Thyroid gland (tissue), 4 donors: ENCODE measurements at places on chromosomes 5 and 9. TPM values are rescaled to one million over a fixed set of nuclear protein-coding genes. Genes with fewer than 3 reads are reported as not detected.
A peak's percentile ranks its signal among the peaks of the same experiment; 100 is the strongest.

The S1PR3 gene
- total RNA-seq, result 5.6 TPM

GRCh38 chr9:80892703-80893102, 796.6 kb downstream of the TLE1 start:
- H3K36me3 ChIP-seq, result no peaks in the 10 kb centered on the region
- no peaks in the 10 kb centered on the region for H3K27me3 ChIP-seq
- H3K4me3 ChIP-seq, result no peak overlapping the region
- DNase-seq, result no peak

The STING1 gene
- total RNA-seq, result 31.9 TPM

The CTXN3 gene
- total RNA-seq, result not detected

The NR2F1 gene
- 39.4 TPM for total RNA-seq

DNA sequence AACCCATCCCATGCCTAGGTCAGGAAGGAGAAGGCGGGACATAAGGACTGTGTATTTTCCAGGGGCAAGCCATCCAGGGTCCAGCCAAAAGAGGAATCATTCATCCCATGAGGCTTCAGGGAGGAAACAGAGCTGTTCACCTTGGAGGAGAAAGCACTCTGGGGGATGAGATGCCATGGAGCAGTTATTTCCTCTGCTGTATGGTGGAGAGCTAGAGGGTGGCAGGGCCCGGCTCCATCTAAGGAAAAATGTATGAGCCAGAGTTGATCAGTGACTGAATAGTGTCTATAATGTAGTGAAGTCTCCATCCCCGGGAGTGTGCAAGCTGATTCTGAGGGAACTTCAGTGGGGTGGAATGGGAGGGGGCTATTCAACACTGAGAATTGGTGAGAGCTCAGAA, 8.0 kb downstream of the ENHO start:
- no peak overlapping the region for H3K4me3 ChIP-seq
- H3K36me3 ChIP-seq, result no peaks in the 10 kb centered on the region
- no peaks in the 10 kb centered on the region for H3K4me1 ChIP-seq
- no peak overlapping the region for H3K27ac ChIP-seq

The RFX3 gene
- 10.7 TPM for total RNA-seq

DNA sequence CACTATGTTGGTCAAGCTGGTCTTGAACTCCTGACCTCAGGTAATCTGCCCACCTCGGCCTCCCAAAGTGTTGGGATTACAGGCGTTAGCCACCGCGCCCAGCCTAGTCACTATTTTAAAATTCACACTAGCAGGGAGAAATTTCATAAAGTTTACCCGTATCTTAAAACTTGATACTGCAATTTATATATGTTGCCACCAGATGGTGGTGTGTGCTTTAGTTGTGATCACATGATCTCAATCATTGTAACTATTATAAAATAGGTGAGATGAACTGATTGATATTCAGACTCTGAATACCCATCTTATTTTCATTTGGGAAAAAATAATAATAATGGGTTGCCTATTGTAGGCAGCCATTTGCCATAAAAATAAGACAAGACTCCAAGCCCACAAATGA, 1330.4 kb upstream of the WWC1 start:
- DNase-seq, result no peak
- H3K4me1 ChIP-seq, result no peaks in the 10 kb centered on the region
- no peaks in the 10 kb centered on the region for H3K27me3 ChIP-seq
- H3K36me3 ChIP-seq, result no peaks in the 10 kb centered on the region

DNA sequence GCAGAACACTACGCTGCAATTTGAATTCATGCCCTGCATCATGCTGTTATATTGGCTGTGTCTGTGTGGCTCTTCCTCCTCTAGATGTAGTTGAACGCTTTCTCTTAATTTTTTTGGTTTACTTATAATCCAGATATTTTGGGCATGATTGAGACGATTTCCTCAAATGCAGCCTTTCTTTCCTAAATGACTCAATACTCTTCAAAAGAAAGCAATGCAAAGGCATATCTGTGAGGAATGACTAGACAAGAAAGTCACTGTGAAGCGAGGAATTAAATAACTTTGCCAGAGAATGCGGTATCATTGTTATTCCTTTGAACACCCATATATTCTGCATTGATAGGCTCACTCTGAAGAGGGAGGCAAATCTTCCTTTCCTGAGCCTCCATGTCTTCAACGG, 152.8 kb downstream of the YIPF5 start:
- H3K27me3 ChIP-seq, result no peaks in the 10 kb centered on the region
- H3K4me3 ChIP-seq, result no peak overlapping the region
- no peaks in the 10 kb centered on the region for H3K36me3 ChIP-seq
- H3K4me1 ChIP-seq, result no peaks in the 10 kb centered on the region
- H3K27ac ChIP-seq, result no peak overlapping the region

DNA sequence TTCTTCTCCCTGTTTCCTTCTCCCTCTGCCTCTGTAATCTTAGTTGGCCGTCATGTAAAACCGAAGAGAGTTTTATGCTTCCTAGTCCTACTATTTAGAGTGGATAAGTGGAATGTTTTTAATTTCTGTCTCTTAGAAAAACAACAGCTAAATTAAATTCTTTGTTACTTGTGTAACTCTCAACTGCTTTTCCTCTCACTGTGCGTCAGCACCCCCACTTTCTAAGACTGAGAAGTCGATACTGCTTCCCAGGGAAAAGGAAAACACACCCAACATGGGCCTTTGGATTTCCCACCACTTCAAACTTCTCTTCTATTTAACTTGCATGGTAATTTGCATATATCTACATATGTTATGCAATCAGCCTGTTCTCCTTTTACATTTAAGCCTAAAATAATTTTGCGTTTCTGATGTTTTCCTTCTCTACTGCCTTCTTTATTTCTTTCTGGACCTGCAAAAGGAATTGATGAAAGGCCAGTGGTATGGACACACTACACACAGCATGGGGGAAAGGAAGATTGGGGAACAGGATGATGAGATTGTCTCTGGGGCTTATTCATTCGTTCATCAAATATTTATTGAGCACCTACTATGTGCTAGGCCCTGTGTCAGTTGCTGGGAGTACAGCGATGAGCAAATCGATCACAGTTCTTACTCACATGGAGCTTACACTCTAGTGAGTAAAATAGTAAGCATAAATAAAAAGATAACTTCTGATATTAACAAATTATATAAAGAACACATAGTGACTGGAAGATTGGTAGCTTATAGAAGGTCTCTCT, 52.5 kb upstream of the CTNNA1 start:
- no peak overlapping the region for H3K4me3 ChIP-seq
- no peaks in the 10 kb centered on the region for H3K36me3 ChIP-seq
- H3K27ac ChIP-seq, result no peak overlapping the region
- no peak for DNase-seq
- H3K4me1 ChIP-seq, result no peaks in the 10 kb centered on the region

DNA sequence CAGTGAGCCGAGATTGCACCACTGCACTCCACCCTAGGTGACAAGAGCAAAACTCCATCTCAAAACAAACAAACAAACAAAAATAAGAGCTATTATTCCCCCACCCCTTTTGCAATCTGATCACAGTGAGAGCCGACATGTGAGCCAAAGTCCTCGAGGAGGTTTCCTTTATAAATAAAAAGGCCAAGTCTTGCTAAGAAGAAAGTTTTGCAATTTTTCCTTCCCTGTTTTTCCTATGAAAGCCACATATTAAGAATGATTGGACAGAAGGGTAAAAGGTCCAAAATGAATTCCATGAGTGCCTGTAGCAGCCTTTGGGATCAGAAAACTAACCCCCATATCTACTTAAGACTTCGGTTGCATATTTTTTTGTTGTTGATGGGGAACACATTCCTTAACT, 179.7 kb downstream of the TSSK1B start:
- no peak overlapping the region for H3K27ac ChIP-seq
- H3K27me3 ChIP-seq, result no peaks in the 10 kb centered on the region
- no peak for DNase-seq
- H3K36me3 ChIP-seq, result no peaks in the 10 kb centered on the region
- H3K4me1 ChIP-seq, result peaks cover 11% of the 10 kb centered on the region

The ANKRD31 gene
- total RNA-seq, result 0.11 TPM

GRCh38 chr9:73845539-73845938, 651.6 kb upstream of the RORB start:
- no peaks in the 10 kb centered on the region for H3K4me1 ChIP-seq
- H3K27ac ChIP-seq, result no peak overlapping the region
- no peak for DNase-seq
- H3K36me3 ChIP-seq, result no peaks in the 10 kb centered on the region

- H3K4me3 ChIP-seq, result no peak overlapping the region
- no peak overlapping the region for H3K27ac ChIP-seq
- DNase-seq, result no peak
- H3K36me3 ChIP-seq, result no peaks in the 10 kb centered on the region
- no peaks in the 10 kb centered on the region for H3K4me1 ChIP-seq
These were observed 65.3 kb downstream of the CWC27 start for GRCh38 chr5:64834037-64834436.

The PCDHB6 gene
- total RNA-seq, result 0.33 TPM

DNA sequence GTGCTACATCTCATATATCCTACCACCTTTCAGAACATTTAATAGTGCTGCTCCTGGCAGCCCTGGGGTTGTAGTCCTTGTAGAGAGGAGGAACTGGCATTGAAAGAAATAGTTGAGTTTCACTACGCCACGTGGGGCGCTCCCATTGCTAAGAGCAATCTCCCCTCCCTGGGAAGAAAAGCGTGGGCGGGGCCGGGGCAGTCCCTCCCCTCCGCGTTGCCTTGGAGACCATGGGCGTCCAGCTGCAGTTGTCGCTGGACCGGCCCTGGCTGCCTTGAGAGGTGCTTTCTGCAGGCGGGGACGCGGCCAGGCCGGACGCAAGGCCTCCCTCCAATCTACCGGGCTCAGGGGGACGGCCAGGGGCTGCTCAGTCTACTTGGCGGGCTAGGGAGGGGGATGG, 368 bp upstream of the CCDC180 start:
- no peaks in the 10 kb centered on the region for H3K27me3 ChIP-seq
- DNase-seq, result peak; percentile 97
- H3K36me3 ChIP-seq, result no peaks in the 10 kb centered on the region
- H3K27ac ChIP-seq, result no peak overlapping the region
- H3K4me1 ChIP-seq, result peaks cover 13% of the 10 kb centered on the region

- no peaks in the 10 kb centered on the region for H3K27me3 ChIP-seq
- H3K4me3 ChIP-seq, result no peak overlapping the region
- DNase-seq, result no peak
These were observed 86.1 kb downstream of the ARL15 start for GRCh38 chr5:54224103-54224826.

- DNase-seq, result no peak
- H3K27me3 ChIP-seq, result no peaks in the 10 kb centered on the region
- H3K27ac ChIP-seq, result no peak overlapping the region
- H3K4me3 ChIP-seq, result no peak overlapping the region
- H3K4me1 ChIP-seq, result no peaks in the 10 kb centered on the region
These were observed 97.8 kb upstream of the SLC30A5 start for GRCh38 chr5:68995845-68996545.
